Stromal cell of bone marrow (primary cell): ENCODE measurements at places on chromosomes 2 and 18.

DNA sequence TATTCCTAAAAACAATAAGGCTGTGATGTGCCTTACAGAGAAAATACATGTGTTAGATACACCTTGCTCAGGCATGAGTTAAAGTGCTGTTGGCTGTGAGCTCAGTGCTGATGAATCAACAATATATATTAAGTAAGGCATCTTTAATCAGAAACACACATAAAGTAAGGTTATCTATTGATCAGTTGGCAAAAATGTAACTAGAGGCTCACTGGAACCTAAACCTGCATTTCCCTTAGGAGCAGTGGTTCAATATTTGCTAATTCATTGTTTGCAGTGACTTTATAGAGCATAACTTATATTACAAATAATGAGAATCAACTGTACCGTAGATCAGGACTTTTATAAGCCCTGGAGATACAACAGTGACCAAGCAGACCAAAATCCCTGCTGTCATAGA lies 77.0 kb upstream of the CYP1B1 start:
- no peak for DNase-seq

- DNase-seq, result no peak
These were observed 225.1 kb upstream of the KLHL29 start for GRCh38 chr2:23159746-23160405.

DNA sequence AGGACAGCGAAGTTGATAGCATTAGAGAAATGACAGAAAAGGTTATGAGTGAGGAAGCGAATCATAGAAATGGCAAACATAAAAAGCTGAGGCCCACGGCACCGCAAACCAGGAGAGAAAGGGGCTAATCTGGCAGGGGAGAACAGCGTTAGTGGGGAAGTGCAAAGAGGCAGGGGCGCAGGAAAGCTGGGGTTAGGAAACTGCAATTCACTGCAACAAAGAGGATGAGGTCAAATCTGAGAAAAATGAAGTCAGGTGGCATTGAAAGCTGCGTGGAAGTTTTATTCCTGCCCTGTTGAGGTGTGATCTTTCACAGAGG lies 653 bp upstream of the ABI2 start:
- DNase-seq, result no peak

DNA sequence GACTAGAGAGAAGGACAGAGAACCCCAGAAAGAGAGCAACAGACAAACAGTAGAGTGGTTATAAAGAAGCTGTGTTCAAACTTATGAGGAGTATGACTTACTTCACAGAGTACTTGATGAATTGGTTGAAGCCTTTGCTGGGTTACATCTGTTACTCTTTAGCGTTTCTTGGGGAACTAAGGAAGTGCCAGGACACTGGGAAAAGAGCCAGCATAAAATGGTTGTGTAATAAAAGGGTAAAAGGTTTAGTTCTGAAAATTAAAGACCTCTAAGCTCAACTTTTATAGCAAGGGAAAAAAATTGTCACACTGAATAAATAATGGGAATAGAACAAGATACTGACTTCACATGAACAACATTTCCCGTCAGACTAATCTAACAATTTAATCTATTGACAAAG lies 17.0 kb upstream of the STAT4 start:
- peak; percentile 92 for DNase-seq

- DNase-seq, result no peak
These were observed 211.5 kb upstream of the LYPD1 start for GRCh38 chr2:132881546-132881945.

DNA sequence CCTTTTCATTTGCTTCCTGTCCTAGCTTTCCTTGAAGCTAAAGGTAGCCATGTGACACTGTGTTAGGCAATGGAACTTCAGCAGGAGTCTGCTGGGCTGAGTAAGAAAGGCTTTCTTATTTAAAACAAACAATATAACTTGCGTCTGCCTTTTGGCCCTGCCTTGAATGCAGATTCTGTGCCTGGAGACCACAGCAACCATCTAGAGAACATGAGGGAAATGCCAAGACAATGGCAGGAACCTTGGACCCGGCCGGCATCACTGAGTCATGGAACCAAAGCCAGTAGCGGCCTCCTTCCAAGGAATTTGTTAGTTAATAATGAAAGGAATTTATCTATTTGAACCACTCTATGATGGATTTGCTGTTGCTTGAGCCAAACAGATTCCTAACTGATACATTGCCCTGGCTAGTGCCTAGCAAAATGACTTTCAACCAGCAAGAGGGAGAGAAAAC lies 207.5 kb upstream of the EPHA4 start:
- peak; percentile 48 for DNase-seq
